ENCODE measurements at places on chromosomes 5 and 9.

DNA sequence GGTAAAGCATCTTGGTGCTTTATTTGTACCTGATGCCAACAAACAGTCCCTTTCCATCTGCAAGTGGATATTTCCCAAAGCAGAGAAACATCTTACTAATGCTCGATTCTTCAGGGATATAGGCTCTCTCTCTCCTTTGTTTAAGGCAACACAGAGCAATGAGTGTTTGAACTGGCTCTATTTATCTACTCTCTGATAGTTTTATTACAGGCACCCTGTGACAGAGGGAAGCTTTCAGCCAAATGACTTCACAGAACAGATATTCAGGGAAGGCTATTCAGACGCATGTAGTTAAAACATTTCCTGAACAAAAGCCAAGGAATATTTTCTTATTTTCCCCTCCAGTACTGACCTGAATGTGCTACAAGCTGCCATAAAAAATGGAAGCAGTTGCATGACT, 141.8 kb downstream of the YIPF5 start:
- DNase-seq, result no peak

- no peak for DNase-seq
These were observed 125.9 kb downstream of the CEP120 start for GRCh38 chr5:123297198-123297831.

DNA sequence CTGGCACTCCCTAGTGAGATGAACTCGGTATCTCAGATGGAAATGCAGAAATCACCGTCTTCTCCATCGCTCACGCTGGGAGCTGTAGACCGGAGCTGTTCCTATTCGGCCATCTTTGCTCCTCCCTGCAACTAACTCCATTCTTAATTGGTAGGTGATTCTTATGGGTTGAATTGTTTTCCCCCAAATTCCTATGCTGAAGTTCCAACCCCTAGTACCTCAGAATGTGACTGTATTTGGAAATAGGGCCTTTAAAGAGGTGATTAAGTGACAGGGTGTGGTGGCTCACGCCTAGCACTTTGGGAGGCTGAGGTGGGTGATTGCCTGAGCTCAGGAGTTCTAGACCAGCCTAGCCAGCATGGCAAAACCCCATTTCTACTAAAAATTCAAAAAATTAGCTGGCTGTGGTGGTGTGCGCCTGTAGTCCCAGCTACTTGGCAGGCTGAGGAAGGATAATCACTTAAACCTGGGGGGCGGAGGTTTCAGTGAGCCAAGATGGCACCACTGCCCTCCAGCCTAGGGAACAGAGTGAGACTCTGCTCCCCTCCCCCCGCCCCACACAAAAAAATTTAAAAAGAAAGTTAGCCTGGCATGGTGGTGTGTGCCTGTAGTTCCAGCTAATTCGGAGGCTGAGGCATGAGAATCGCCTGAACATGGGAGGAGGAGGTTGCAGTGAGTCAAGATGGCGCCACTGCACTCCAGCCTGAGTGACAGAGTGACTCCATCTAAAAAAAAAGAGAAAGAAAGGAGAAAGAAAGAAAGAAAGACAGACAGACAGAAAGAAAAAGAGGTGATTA, 25.2 kb upstream of the FOCAD start:
- DNase-seq, result no peak

DNA sequence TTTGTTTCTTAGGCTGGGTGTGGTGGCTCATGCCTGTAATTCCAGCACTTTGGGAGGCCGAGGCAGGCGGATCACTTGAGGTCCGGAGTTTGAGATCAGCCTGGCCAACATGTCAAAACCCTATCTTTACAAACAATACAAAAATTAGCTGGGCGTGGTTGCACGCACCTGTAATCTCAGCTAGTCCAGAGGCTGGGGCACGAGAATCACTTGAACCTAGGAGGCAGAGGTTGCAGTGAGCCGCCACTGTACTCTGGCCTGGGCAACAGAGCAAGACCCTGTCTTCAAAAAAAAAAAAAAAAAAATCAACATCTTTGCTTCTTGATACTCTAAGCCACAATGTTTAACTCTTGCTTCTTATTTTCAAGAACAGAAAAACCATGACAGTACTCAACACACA, 16.1 kb downstream of the UBAP2 start:
- DNase-seq, result no peak

Data from NCI-H187 (cell line).